Amygdala (tissue), 56 donors: ENCODE measurements at places on chromosomes 2 and 18.

DNA sequence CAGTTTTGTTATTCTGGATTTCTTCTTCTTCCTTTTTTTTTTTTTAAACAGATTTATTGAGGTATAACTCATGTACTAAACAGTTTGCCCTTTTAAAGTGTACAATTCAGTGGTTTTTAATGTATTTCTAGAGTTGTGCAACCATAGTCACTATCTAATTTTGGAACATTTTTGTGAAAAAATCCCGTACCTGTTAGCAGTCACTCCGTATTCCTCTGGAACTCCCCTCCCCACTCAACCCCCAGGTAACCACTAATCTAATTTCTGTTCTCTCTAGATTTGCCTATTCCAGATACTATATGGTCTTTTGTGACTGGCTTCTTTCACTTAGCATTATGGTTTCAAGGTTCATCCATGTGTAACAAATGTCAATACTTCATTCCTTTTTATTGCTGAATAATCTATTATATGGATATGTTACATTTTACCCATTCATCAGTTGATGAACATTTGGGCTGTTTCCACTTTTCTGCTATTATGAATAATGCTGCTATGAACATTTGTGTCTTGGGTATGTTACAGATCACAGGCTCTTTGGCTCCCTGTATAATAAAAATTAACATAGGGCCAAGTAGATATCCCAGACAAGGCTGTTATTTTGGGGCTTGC lies 21.9 kb downstream of the EHBP1 start:
- DNase-seq: no peak

- DNase-seq: no peak
These were observed 50.5 kb upstream of the SULT1C3 start for GRCh38 chr2:108189316-108189715.

- no peak for DNase-seq
These were observed 74.1 kb downstream of the CTIF start for GRCh38 chr18:48612917-48613316.

- DNase-seq: no peak
These were observed 210.6 kb downstream of the CAMKMT start for GRCh38 chr2:44572196-44572900.

DNA sequence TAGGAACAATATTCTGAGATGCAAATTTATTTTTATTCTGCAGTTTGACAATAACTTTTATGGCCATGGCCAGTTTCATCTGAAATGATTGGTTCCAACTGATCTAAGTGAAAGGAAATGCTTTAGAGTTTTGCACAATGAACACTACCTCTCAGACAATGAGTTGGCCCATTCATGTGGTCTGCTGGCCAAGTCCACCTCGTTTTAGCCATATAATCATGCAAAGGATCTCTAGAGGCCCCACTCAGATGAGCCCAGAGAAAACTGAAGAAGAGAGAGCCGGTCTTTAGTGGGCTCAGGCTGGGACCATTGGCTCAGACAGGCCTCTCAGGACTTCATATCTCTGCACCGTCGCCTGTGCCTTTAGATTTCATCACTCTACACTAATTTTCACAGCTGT lies 254.7 kb downstream of the MREG start:
- no peak for DNase-seq

- DNase-seq: no peak
These were observed 550 bp upstream of the MALL start for GRCh38 chr2:110116033-110116710.

- no peak for DNase-seq
These were observed 6.0 kb downstream of the COMMD1 start for GRCh38 chr2:61911510-61911909.

- no peak for DNase-seq
These were observed 25.9 kb downstream of the BABAM2 start for GRCh38 chr2:27916293-27916995.

DNA sequence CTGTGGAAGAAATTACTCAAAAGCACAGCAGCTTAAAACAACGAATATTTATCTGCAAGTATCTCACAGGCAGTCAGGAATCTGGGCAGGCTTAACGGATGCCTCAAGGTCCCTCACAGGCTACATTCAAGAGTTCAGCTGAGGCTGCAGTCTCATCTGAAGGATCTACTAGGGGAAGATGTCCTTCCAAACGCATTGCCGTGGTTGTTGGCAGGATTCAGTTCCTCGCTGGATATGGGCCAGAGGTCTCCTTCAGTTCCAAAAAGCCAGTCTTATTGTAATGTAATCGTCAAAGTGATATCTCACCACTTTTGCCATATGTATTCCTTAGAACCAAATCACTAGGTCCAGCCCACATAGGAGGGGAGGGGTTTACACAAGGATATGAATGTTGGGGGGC lies 98.2 kb upstream of the EPAS1 start:
- no peak for DNase-seq

- DNase-seq: no peak
These were observed 30.7 kb upstream of the IL1R1 start for GRCh38 chr2:102111823-102112222.

DNA sequence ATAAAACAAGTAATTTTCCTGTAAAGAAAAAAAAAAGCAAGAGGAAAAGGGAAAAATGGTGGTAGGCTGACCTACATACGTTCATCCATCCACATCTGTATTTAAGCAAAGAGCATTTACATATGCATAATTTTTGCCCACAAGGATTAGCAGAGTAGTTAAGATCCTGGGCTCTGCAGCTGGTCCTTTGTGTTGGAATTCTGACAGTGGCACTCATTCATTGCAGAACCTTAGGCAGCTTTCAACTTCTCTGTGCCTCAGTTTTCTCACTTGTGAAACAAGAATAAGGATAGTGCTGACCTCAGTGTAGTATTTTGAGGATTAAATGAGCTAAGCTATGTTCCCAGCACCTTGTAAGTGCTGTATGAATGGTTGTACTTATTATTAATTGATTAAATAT lies 211.3 kb downstream of the ARL4C start:
- DNase-seq: no peak

DNA sequence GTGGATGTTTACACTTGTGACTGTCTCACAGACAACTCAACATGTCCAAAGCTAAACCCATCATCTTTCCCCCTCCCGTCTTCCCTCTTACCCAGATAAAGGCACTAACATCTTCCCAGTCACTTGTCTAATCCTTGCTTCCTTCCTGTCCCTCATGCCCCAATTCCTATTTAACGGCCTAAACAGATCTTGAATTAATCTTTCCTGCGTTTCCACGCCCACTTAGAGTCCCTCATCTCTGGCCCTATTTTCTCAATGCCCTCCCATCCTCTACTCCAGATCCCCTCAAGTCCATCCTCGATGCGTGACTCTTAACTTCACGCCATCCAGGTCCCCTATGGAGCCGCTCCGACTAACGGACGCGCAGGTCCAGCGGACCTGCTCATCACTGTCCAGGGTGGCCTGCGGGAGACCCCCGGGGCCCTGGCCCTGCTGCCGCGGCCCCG lies 682 bp upstream of the SCLY start:
- no peak for DNase-seq

DNA sequence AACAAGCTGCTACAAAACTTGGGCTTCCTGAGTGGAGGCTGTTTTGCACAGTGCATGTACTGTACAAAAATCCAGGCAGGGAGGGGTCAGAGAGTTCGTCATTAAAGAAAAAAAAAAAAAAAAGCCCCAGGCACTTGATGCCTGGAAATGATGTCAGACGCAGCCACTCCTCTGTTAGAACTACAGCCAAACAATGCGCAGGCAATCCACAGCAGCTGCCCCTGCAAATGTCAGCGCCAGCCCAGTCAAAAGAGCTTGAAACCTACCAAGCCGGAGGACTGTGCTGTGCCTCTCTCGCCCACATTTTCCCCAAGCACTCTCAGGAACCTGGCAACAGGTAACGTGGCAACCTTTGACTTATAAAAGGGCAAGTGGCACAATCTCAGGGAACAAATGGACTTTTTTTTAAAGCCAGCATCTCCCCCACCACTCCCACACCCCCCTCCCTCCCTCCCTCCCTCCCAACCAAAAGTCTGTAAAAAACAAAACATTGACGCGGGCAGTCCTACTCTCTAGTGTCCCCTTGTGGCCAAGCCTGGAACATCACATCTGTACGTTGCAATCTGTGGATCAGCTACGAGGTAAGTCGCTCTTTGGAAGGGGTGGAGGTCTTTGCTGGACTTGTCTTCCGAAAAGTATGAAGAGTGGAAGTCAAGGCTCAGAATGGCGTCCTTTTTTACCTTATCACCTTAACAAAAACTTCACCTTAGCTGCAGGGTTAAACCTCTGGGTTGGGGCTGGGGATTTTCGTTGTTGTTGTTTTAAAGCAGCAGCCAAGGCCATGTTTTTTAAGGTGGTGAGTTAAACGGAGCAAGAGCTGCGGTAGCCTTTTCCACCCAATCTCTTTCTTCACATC lies 144.2 kb downstream of the TGIF1 start:
- peak; percentile 55 for DNase-seq

DNA sequence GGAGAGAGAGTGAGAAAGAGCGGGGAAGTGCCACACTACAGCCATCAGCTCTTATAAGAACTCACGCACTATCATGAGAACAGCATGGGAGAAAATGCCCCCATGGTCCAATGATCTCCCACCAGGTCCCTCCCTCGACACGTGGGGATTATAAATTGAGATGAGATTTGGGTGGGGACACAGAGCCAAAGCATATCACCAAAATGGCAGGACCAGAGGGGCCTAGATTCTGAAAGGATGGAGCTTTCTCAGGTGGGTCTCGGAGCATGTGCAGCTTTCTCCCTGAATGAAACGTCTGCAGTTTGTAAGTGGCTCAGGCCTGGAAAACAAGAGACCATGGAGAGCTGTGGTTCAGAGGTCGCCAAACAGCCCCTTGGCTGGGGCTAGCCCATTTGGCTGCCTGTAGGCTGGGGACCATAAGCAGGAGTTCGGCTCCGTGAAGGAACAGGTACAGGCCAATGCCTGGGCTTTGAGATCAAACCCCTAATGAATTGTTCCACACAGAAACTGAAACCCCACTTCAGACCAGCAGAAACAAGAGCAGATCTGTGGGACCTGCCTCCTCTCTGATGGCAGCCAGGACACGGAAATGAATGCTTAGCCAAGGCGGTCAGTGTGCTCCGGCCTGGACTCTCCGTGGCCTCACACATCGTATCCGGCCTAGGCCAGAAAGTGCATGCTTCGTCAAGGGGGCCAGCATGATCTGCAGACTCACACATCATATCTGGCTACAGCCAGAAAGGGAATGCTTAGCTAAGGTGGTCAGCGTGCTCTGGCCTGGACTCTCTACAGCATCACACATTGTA lies 111.2 kb upstream of the TMEM18 start:
- DNase-seq: no peak

DNA sequence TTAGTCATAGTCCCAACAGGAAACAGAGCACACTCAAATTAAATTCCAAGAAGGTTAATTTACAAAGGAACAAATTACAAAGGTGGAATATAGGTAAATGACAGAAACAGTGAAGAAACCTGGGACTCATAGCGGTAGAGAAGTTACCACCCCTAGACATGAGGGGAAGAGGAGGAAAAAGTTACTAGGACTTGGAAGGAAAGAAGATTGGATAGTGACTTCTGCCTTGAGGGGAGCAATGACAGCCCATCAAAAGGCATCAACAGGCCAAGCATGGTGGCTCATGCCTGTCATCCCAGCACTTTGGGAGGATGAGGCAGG lies 2.4 kb upstream of the PDE11A start:
- no peak for DNase-seq

GRCh38 chr2:231711677-231712450 lies 3.5 kb downstream of the PTMA start:
- DNase-seq: no peak

- no peak for DNase-seq
These were observed 33.4 kb upstream of the ATP8B1 start for GRCh38 chr18:57836557-57836956.

DNA sequence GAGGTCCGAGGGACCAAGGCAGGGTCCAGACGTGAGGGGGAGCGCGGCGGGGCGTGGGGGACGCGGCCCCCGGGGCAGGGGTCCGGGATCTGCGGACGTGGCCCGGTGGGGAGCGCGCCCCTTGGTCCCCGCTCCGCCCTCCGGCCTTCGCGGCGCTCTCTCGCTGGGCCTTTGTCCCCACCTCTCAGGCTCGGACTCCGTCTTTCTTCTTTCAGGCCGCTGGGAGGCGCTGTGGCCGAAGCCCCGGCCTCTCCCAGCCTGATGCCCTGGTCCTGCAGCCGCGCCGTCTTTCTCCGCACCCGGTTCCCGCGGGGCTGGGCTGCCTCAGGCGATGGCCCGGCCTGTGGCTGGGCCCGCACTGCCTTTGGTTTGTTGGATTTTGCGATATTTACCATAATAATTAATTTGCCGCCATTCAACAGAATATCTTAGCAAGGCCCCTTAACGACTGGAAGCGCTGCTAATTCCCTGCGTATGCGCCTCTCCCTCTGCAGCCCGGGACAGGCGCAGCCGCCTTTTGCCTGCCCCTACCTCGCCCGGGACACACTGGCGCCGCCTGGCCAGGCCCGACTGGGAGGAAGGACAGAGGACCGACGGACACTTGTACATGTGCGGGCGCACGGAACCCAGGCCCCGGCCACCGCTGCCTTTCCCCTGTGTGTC lies 10.8 kb downstream of the SIX3 start:
- no peak for DNase-seq

DNA sequence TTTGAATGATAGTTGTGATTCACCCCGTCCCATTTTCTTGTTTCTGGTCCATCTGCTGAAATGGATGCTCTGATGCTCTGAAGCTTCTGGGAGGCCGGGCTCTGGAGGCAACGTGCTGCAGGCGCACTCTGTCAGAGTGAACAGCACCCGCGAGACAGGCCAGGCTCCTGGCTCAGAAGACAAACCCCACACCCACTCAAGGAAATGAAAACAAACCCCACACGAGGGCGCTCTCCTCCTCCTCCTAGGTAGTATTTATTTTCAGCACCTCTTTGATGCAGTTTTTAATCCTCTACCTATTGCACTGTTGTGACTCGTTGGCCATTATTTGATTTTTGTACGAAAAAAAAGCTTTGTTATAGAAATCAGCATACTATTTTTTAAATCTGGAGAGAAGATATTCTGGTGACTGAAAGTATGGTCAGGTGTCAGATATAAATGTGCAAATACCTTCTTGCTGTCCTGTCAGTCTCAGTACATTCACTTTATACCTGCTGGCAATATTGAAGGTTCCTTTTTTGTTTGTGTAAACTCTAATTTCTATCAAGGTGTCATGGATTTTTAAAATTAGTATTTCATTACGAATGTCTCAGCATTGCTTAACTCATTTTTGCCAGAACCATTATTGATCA lies 10.3 kb upstream of the CHST10 start:
- peak; percentile 63 for DNase-seq

DNA sequence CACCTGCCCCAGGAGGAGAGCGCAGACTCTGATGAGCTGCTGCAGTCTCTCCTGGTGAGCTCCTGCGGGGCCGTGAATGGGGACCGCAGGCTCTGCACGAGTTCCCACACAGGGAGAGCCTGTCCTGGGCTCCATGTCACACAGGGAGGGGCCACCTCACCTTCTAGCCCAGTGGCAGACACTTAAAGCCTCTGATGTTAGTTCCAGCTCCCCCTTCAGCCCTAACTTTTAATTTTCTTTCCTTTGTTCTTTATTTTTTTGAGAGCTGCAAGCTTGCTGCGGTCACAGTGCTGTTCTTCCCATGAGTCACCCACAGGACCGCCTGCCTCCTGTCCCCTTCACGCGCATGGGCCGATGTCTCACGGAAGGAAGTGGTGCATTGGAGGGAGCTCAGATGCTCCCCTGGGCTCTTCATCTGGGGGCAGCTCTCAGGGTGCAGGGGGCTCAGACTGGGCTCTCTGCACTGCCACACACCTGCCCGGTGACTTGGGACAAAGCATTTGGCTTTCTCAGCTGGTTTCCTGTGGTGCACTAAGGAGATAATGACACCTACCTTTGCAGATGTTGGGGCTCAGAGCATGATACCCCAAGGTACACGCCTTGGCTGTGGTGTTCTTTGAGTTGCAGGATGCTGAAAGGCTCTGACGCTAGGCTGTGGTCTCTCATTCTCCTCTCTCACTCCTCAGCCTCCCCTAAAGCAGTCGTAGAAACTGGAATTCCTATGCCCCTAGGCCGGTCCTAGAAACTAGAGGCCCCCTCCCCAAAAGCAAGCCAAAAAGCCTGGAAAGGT lies 37.2 kb upstream of the PXDN start:
- DNase-seq: no peak
